EH (cell line): ENCODE measurements at places on chromosomes 5 and 9.

DNA sequence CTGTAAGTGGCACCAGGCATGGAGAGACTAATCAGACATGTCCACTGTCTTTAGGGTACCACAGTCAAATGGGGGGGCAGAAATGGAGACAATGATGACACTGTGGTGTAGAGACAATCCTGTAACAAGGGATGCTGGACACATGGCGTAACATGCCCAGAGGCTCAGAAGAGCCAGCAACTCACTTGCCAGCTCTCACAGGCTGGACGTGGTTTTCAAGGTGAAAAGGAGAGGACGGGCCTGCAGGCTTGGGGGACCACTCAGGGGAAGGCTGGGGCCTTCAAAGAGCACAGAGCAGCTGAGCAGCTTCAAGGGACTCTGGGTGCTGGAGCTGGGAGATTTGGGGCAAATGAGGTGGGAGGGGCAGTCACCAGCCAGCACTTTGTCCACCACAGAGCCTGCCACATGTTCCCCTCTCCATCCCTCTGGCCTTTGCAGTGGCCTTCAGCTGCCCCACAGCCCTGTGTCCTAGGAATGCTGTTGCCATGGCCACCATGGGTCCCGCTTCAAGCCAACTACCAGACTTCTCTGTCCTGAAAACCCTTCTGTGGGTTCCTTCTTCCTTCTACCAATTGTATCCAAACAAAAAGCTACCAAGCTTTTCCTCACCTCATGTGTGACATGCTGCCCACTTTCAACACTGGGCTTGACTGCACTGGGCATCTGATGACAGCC is 140.4 kb downstream of the GABBR2 start:
- DNase-seq = no peak

DNA sequence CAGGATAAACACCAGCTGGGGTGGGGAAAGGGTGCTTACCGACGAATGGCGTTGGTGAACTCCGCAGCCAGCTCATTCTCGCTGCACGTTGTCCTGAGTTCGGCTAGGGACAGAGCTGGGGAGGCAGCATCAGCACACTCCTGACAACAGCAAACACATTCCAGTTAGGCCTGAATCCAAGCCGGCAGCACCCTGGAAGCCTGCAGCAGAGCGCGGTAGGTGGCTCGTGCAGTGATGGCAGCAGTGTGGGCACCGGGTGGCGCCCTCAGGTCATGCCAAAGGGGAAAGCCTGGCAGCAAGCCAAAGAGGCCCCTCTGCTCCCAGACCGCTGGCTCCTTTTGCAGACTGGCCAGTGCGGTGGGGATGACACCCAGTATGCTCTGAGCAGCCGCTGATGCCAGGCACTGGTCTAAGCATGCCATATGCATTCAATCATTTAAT is 66.9 kb downstream of the DCP2 start:
- DNase-seq = peak; percentile 42

GRCh38 chr5:152379331-152379730 is 25.7 kb downstream of the NMUR2 start:
- DNase-seq = no peak

DNA sequence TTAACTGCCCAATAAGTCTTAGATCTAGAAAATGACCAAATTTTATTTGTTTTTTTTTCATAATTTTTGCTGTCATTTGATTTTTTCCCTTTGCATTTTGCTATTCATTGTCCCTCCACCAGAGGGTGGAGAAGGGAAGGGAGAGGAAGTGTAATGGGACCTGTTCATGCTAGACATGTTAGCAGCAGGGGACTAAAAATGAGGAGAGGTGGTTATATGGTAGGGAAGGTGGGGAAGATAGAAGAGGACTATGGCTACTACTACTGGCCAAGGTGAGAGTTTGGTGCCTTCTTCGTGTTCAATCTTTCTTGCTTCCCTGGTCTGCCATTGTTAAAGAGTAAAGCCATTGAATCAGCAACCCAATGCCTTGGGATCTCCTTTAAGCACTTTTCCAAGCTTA is 6.4 kb downstream of the GRIA1 start:
- DNase-seq = peak; percentile 60
